Activated naive CD4-positive, alpha-beta T cell treated with Interleukin-2 at 50 U/mL for 16 hours (primary cell): ENCODE measurements at places on chromosomes 16 and 17.

GRCh38 chr17:49670641-49671040 is 7.3 kb downstream of the SPOP start:
- no peak for DNase-seq

- no peak for DNase-seq
Observed at GRCh38 chr17:77490361-77491183, 349.8 kb downstream of the SEC14L1 start.

GRCh38 chr16:15426796-15427195 is 7.6 kb upstream of the BMERB1 start:
- no peak for DNase-seq

DNA sequence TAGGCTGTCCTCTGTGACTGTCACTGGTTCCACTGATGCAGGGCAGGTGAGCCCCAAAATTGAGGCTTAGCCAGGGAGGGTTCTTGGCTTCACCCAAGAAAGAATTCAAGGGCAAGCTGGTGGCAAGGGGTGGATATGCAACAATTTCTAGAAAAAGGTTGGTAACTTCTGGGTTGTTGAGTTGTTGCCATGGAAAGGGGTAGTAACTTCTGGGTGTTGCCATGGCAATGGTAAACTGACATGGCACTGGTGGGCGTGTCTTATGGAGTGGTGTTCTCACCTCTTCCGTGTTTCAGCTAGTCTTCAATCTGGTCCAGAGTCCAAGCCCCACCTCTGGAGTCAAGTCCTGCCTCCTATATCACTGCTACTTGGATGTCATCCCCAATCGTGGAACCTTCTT is 9.5 kb upstream of the GUCY2D start:
- no peak for DNase-seq

DNA sequence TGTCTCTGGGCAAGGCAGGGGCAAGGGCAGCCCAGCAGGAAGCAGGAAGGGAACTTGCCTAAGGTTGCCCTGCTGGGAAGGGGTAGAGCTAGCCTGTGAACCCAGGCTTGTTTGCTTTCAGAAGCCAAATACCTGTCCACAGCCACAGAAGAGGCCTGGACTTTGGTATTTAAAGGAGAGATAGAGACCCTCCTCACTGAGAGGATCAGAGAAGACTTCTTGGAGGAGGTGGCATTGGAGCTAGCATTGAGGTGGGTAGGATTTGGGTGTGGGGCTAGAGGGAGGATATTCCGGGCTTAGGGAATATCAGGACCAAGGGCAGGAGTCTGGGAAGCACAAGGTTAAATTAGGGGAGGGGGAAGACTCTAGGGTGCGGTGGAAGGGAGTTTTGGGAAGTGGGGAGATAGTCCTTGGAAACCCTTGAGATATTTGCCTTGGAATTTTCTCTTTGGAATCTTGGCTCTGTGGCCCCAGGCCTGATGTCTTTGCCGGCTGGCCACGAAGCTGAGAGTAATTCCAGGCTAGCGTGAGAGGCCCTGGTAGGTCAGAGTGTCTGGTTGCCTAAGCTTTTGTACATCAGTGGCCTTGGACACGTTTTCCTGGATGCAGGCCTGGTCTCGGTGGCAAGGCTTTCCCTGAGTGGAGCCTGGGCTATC is 13.1 kb upstream of the ETV4 start:
- no peak for DNase-seq

GRCh38 chr16:89370081-89370511 is 120.3 kb downstream of the ANKRD11 start:
- no peak for DNase-seq

- peak; percentile 34 for DNase-seq
Observed at GRCh38 chr17:31068291-31068690, 26.5 kb upstream of the NF1 start.

DNA sequence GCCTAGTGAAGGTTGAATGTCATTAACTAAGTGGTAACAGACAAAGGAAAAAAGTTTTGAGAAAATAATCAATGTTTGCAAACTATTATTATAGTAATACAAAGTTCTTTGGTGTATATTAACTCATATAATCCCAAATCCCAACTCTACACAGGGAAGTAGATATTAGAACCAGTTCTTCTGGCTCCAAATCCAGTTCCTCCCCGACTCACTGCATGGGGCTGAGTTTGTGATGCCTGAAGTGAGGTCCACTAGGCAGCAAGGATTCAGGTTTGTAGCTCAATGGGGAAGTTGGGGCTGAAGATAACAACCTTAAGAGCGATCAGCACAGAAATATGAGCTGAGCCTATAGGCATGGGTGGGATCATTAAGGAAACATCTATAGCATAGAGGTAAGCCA is 5.6 kb upstream of the SYNRG start:
- no peak for DNase-seq

- peak; percentile 31 for DNase-seq
Observed at GRCh38 chr17:44557651-44558285, 484 bp downstream of the FZD2 start.

GRCh38 chr17:39246274-39246673 is 20.5 kb upstream of the STAC2 start:
- no peak for DNase-seq

GRCh38 chr17:58084317-58084981 is 1.2 kb downstream of the DYNLL2 start:
- DNase-seq, result peak; percentile 58

GRCh38 chr17:40511667-40512220 is 10.3 kb upstream of the TNS4 start:
- DNase-seq, result no peak

DNA sequence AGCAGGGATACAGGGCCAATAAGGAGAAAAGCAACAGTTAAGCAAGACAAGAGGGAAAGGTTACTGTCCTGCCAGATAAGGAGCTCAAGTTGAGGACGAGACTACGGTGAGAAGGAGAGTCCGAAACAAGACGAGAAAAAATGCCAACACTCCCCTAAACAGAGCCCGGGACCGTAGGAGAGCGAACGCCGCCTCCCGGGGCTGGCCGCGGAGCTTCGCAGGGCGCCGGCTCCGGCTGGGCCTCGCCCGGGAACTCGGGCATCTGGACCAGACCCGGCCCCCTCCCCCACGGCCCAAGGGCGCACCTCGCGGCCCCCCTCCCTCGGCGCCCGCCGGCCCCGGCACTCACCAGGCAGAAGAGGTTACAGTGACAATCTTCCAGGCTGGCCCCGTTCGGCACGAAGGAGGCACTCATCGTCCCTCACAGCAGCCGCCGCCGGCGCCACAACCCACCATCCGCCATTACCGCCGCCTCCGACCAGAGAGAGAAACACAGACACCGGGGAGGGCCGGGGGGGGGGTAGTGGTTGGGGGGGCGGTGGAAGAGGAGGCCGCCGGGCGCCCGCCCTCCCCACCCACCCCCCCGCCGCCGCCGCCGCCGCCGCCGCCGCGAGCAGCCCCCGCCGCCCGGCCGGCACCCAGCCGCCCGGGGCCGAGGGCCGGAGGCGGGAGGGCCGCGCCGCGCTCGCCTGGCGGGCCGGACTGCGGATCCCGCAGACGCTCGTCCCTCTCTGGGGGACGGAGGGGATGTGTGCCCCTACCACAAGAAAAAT is at the start of gene MED13:
Gene MED13, minus strand, starts transcription at position 488 of the 773 bp plus-strand sequence. Its CDS starts 73 bp downstream, at position 415.
- DNase-seq, result peak; percentile 66

- DNase-seq, result no peak
Observed at GRCh38 chr17:1168533-1169220, 11.1 kb downstream of the ABR start.
